Activated T-helper 9 cell treated with anti-CD3 and anti-CD28 coated beads, Interleukin-2, amount 50 U/mL, for 16 hours (primary cell): ENCODE measurements at places on chromosomes 16 and 17.

DNA sequence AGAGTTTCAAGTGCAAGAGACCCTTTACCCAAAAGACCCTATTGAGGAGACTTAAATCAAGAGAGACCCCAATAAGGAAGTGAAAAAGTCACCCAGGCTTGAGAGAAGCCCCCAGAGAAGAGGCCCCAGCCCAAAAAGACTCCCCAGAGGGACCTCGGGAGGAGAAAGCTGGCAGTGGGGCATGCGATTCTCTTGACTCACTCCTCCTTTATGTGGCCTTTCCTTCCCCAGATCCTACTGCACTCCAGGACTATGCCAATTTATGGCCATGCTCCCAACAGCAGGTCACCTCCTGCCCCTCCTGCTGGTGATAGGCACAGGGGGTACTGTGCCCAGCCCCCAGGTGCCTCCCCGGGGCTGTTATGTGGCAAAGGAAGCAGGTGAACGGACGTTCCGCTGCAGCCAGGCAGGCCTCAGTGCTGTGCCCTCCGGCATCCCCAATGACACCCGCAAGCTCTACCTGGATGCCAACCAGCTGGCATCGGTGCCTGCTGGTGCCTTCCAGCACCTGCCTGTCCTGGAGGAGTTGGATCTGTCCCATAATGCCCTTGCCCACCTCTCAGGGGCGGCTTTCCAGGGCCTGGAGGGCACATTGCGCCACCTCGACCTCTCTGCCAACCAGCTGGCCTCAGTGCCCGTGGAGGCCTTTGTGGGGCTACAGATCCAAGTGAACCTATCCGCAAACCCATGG is 16.3 kb downstream of the LRRC3C start:
- DNase-seq = no peak

DNA sequence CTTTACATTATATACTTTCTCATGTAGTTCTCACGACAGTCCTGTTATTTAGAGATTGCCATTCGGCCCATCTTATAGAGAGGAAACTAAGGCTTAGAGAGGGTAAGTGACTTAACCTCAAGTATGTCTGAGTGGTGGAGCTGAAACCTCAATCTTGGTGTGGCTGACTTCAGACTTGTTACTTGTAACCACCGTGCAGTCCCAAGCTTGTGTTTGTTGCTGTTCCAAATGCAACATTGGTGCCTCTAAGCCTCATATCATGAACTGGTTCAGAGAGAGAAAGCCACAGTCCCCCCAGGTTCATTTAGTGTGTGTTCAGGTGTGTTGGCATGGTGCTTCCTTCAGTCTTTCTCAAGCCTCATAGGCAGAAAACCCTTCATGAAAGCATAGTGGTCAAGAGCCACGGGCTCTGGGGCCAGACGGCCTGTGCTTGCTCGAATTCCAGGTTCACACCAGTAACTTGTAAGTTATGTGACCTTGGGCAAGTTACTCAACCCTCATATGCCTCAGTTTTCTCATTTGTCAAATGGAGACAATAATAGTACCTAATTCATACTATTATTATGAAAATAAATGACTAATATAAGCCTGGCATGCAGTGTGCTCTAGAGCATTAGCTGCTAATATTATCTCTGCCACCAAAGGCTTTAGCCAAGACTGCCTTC is 39.9 kb downstream of the CDH1 start:
- no peak for DNase-seq

- no peak for DNase-seq
Observed at GRCh38 chr17:52758481-52758880, 600.0 kb upstream of the CA10 start.

DNA sequence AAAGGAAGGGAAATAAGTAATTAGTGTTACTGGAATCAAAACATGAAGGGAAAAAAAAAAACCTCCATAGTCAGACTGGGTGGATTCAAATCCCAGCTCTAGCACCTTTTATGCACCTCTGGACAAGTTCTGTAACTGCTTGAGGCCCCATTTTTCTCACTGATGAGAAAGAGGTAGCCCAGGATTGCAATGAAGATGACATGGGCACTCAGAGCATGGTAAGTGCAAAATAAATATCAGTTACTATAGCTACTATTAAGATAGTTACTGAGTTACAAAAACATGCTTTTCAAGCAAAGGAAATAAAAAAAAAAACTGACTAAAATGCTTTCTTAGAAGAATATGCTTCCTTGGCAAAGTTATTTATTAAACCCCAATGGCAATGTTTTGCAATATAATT is 58.8 kb downstream of the CEP95 start:
- DNase-seq = no peak

DNA sequence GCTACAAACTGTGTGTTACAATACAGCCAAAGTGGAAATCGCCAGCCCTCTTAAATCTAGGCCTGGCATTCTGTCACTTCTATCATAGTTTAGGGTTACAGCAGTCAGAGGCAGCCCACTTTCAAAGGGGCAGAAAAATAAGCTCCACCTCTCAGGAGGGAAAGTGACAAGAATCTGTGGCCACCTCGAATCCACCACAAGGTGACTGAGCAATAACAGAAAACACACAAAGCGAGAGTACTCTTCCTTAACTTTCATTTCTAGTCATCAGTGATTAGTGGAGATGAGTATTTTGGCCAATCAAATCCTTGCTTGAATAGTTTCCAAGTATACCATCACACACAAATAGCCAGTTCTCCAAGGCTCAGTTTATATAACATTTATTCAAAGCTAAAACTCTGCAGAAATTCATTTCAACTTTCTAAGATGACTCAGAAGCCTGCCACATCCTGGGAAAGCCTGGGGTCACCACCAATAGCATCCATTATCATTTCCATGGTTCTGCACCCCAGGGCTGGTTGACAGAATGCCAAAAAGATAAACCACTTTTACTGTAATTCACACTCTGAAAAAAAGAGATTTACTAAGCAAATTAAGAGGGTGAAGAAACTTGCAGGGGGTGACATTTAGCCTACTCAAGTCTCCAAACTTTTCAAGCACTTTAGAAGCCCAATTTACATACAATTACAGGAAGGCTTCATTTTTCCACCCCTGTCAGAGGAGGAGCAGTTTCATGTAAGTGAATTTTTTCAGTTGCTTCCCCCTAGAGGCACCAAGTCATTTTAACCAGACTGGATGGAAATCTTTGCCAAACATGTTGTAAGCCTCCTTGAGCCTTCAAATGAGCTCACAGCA is 66.8 kb downstream of the SALL1 start:
- no peak for DNase-seq

DNA sequence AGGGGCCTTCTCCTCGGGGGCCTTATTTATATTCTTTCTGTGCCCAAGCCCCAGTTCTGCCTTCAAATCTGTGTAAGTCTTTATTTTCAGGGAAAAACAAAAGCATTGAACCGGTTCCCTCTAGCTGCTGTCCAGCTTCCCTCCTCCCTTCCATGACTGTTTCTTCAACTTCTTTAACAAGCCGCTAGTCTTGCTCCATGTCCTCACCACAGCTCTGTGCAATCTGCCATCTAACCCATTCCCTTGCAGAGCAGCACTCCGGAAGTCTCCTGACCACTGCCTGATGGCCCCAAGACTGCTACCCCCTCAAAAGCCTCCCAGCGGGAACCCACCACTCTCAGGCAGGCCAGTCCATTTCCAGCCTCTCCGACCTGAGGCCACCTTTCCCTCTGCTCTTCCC is 16.9 kb downstream of the EMC8 start:
- DNase-seq = no peak

DNA sequence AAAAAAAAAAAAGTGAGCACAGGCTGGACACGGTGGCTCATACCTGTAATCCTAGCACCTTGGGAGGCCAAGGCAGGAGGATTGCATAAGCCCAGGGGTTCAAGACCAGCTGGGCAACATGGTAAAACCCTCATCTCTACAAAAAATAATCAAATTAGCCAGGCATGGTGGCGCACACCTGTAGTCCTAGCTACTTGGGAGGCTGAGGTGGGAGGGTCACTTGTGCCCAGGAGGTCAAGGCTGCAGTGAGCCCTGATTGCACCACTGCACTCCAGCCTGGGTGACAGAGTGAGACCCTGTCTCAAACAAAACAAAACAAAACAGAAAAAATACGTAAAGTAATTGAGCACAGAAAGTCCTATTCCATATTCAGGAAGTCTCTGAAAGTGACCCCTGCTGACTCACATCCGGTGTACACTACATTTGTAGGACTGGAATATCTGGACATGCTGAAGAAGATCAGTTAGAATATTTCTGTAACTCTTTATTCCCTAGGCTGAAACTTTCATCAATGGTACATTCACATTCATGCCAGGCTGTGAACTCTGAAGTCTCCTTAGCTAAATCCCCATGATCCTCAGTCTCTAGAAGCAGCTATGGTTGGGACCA is 66.0 kb upstream of the HAS3 start:
- no peak for DNase-seq

DNA sequence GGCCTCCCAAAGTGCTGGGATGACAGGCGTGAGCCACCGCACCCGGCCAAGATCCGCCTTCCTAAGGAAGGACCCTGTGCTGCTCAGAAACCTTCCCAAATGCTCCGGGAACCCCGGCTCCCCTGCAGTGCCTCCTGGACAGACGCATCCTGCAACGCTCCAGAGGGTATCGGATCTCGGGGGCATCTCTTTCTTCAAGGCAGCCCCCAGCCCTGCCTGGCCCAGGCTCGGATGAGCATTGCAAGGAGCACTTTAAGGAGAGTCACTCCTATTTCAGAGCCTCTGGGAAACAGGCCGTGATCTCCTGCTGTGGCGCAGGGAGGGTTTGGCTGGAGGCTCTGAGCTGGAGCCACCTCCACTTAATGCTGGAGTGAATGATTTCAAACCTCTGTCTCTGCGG is 17.2 kb upstream of the ABR start:
- no peak for DNase-seq

GRCh38 chr17:13003454-13003851 is 14.4 kb downstream of the ELAC2 start:
- no peak for DNase-seq

DNA sequence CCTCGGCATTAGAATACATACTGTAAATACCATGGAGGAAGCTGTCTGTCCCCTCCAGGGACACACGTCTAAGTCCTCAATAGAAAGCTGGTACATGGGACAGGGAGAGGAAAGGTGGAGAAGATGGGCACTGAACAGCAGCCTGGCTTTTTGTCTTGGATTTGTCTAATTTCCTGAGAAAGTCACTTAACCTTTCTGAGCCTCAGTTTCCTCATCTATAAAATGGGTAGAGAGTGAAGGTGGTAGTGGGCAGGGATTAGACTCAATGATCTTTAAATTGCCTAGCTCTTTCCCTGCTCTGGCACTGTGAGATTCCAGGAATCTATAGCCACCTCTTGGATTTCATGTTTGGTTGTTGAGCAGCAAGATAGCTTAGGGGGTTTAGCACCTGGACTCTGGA is 96.2 kb downstream of the ASIC2 start:
- DNase-seq = no peak

GRCh38 chr17:28057731-28058246 is 15.3 kb downstream of the NLK start:
- DNase-seq = no peak

GRCh38 chr17:80526116-80526910 is 18.3 kb upstream of the RPTOR start:
- no peak for DNase-seq

DNA sequence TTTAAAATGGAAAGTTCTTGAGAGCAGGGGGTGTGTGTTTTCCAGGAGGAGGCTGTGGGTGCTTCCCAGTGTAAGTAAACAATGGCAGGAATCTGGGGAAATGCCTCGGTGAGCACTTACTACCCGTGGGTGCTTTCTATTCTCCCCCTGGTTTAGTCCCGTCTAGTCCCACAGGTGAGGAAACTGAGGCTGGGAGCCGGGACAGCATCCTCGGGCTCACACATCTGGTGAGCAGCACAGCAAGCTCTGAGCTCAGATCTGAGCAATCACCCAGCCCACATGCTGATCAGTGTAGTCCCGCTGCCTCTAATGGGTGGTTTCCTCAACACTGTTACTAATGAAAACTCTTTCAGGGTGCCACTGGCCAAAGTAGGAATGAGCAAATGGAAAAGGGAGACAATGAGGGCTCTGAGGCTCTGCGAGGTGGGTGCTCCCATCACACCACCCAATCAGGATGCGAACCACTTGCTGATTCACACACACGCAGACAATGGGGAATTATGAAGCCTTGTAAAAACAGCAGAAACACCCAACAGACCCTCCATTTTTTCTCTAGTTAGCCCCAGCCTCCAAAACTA is 202.6 kb downstream of the PARN start:
- DNase-seq = no peak

DNA sequence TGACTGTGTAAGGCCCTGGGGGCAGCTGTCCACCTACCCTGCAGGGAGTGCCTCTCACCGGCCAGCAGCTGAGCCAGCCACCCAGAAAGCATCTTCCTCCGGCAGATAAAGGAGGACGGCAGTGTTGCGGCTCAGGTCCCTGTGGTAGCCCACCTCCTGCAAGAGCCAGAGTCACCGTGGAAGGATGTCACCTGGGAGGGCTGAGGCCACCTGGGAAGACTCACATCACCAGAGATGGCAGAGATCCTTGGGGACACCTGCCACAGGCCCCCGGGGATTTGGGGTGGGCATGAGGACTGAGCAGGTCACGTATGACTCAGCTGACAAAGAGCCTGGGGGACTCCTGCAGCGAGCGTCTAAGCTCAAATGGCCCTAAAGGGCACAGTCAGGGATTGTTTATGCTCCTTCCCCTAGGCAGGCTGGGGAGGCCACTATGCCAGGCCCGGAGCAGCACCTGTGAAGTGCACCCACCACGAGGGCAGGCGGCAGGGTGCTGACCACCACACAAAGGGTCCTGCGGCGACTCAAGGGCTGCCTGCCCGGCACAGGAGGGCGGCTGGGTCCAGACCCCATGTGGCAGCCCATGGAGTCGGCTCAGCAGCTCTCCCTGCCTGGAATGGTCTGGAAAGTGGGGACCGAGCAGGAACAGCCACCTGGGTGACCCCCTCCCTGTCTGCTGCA is 44.1 kb downstream of the TNFRSF13B start:
- no peak for DNase-seq

DNA sequence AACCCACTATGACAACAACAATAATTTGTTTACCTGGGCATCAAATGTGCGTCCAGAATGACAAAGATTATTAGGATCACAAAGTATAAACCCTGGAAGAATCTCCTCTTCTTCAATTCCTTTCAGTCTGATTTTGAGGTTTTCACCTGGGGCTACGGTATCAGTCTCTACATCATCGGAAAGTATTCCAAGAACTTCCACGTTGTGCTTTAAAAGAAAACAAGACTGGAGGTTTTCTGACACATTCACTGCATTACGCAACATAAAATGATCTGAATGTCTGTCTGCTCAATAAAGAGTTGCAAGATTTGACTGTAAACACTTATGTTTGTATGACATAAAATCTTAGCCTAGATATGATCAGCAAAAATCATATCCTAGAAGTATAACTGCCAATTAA is 26.0 kb upstream of the RSL1D1 start:
- no peak for DNase-seq

DNA sequence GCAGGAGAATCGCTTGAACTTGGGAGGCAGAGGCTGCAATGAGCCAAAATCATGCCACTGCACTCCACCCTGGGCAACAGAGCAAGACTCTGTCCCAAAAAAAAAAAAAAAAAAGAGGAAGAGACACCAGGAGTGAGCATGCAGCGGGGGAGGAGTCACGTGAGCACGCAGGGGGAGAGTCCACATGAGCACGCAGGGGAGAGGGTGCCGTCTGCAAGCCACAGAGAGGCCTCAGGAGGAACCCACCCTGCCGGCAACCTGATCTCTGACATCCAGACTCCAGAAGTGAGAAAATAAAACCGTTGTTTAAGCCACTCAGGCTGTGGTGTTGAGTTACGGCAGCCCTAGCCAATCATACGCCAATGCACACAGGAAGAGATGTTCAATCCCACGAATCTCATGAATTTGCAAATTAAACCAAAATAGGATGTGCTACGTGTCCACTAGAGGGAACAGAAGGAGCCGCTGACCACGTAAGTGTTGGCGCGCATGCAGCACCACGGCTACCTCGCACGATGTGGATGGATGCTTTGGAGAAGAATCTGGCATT is 42.2 kb downstream of the CCDC57 start:
- no peak for DNase-seq

GRCh38 chr17:29157310-29157709 is 22.9 kb downstream of the MYO18A start:
- DNase-seq = no peak
